ENCODE measurements at places on chromosomes 16 and 17. TPM values are rescaled to one million over a fixed set of nuclear protein-coding genes. Genes with fewer than 3 reads are reported as not detected.

KRTAP1-1 gene
- total RNA-seq = not detected

MYCBPAP gene
- 1.5 TPM for total RNA-seq

CLDN9 gene
- total RNA-seq = not detected

- no peak for DNase-seq
Observed at GRCh38 chr17:79677646-79678045, 53.1 kb upstream of the ENPP7 start.

DNA sequence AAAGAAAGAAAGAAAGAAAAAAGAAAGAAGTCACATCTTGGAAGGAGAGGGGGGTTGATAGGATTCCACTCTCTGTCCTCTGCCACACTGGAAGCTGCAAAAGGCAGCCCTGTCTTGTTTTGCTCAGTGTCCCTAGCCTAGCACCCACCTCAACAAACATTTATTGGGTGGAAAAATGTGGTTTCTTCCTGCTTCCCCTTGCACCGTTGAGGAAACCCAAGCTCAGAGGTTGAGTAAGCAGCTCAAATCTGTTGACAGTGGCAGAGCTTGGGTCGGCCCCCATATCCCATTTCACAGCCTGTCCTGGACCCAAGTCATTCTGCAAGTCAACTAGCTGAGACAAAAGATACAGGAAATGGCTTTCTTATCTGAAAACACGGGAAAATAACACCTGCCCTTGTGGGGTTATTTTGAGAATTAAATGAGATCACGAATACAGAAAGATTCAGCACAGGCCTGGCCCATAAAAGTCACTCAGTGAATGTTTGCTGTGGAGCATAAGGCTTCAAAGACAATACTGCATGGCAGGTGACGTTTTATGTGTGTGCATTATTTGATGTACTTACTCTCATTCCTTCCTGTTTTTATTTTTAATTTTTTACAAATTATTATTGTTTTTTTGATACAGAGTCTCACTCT lies 63.6 kb downstream of the SCNN1B start:
- DNase-seq = no peak

Measured in SK-MEL-5 (cell line).